Hepatocyte (in vitro differentiated cells): ENCODE measurements at places on chromosomes 1 and 21.

- no peaks in the 10 kb centered on the region for H3K4me1 ChIP-seq
- H3K27ac ChIP-seq, result no peak overlapping the region
- H3K27me3 ChIP-seq, result no peaks in the 10 kb centered on the region
- DNase-seq, result no peak
- no peaks in the 10 kb centered on the region for H3K36me3 ChIP-seq
These were observed 7.6 kb upstream of the AIM2 start for GRCh38 chr1:159084152-159084551.

DNA sequence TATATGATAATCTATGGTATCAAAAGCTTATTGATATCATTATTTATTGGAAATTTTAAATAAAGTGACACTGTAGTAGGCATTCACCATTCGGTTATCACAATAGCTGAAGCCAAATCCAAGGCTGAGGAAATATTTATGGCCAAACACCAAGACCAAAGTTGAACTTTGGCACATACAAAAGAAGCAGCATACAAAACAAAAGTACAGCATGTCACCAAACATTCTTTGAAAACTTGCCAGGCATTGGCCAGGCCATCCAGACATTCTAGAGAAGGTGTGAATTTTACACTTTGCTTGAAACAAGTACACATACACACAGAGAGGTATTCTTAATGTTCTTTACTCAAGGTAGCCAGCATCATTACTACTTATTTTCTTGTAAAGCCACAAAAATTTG, 544.4 kb upstream of the CXADR start:
- no peaks in the 10 kb centered on the region for H3K36me3 ChIP-seq
- no peak overlapping the region for H3K4me3 ChIP-seq
- H3K27me3 ChIP-seq, result no peaks in the 10 kb centered on the region
- no peak for DNase-seq

GRCh38 chr1:28807046-28807445, 4.9 kb upstream of the OPRD1 start:
- H3K27me3 ChIP-seq, result peaks cover 22% of the 10 kb centered on the region
- no peaks in the 10 kb centered on the region for H3K36me3 ChIP-seq
- no peak for DNase-seq
- no peaks in the 10 kb centered on the region for H3K4me1 ChIP-seq

DNA sequence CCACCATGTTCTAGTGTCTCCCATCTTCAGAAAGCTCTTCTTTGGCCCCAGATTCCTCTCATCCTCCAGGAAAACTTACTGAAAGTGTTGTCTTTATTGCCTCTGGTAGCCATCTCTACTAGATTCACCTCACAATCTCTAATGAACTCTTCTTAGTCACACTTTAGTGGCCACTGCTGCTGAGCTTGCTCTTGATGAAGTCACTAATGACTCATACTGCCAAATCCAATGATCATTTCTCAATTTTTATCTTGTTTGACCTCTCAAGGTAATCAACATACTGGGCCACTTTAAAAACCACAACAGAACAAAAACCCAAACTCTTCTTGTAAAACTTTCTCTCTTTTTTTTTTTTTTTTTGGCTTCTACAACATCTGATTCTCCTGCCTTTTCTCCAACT, 196.4 kb downstream of the LHX8 start:
- H3K4me1 ChIP-seq, result no peaks in the 10 kb centered on the region
- H3K4me3 ChIP-seq, result no peak overlapping the region
- no peaks in the 10 kb centered on the region for H3K27me3 ChIP-seq
- H3K27ac ChIP-seq, result no peak overlapping the region
- peak; percentile 7 for DNase-seq

DNA sequence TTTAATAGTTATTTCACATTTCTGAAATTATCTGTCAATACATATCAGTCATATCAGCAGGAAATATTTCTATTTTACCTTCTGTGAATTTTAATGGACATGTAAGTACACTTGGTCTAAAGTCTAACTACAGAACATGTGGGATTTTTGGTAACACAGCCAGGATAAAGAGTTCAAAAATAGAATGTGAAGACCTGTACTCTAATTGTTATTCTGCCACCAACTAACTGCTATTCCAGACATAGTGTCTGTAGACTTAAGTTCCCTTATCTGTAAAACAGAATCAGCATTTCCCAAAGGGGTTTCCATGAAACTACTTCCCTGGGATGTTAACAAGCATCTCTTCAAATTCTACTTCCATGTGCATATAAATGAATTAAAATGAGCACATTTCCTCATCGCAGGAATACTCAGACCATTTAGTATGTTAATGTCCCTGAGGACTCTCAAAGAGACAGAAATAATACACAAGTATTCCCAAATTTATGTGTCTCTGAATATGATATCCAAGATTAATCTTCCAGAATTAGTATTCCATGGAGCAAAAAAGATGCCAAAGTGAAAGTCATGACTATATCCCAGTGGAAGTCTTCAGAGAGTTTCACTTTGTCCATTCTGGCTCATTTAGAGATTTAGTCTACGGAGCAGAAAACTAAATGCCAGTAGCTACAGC, 325.6 kb downstream of the NEGR1 start:
- DNase-seq, result no peak
- H3K27ac ChIP-seq, result no peak overlapping the region
- no peak overlapping the region for H3K4me3 ChIP-seq
- H3K27me3 ChIP-seq, result no peaks in the 10 kb centered on the region
- no peaks in the 10 kb centered on the region for H3K4me1 ChIP-seq

- no peak overlapping the region for H3K4me3 ChIP-seq
- H3K4me1 ChIP-seq, result peaks cover 6% of the 10 kb centered on the region
- no peaks in the 10 kb centered on the region for H3K36me3 ChIP-seq
- H3K27ac ChIP-seq, result no peak overlapping the region
- no peak for DNase-seq
- no peaks in the 10 kb centered on the region for H3K27me3 ChIP-seq
These were observed 124.7 kb downstream of the PCBP3 start for GRCh38 chr21:45768011-45768739.

DNA sequence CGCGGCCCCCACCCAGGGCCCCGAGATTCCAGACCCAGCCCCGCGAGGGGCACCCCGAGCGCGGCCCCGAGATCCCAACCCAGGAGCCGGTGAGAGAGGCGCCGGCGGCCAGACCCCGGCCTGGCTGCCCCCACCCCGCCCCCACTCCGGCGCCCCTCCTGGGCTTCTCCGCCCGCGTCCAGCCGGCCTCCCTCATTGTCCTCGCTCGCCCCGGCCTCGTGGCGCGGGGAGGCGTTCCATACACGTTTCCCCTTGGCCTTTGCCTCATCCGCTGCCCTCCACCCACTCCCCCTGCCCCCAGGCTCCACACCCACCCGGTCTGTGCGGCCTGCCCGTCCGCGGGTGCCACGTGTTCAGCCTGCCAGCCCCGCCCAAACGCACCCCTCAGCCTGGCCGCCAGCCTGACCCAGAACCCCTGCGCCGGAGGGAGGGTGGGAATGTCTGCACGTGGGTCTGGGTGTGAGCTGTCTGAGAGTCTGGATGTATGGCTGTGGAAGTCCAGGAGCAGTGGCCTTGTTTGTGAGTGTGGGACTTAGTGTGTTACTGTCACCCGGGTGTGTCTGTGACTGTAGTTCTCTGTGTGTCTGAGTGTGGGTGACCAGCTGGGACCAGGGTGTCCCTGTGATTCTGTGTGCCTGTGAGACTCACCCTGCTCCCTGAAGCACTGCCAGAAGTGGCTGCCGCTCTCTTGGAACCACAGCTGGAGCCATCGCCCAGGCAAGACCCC, 681 bp downstream of the B4GALT2 start:
- H3K36me3 ChIP-seq, result no peaks in the 10 kb centered on the region
- peaks cover 35% of the 10 kb centered on the region for H3K4me1 ChIP-seq
- H3K27ac ChIP-seq, result peak overlapping the region; percentile 79
- H3K27me3 ChIP-seq, result no peaks in the 10 kb centered on the region

- peaks cover 3% of the 10 kb centered on the region for H3K4me1 ChIP-seq
- DNase-seq, result no peak
- H3K4me3 ChIP-seq, result no peak overlapping the region
- no peaks in the 10 kb centered on the region for H3K36me3 ChIP-seq
- no peak overlapping the region for H3K27ac ChIP-seq
- H3K27me3 ChIP-seq, result peaks cover 17% of the 10 kb centered on the region
These were observed 2.2 kb upstream of the KRTAP10-12 start for GRCh38 chr21:44694776-44695175.

DNA sequence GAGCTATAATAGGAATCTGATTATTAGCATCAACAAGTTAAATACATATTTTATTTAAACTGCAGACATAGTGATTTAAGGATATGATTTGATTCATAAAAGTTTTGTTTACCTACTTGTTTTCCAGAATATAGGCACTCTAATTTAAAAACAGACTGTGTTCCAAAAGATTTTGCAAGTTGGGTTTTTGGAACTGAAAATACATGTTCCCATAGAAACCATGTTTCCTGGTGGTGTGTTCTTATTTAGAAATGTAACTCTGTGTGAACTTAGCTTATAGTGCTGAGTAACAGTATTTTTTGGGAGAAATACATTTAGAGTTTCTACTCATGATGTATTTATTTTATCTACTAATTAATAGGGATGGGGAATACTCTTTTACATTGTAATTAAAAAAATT, 21.8 kb downstream of the USP25 start:
- DNase-seq, result no peak
- peaks cover 17% of the 10 kb centered on the region for H3K4me1 ChIP-seq
- no peak overlapping the region for H3K27ac ChIP-seq
- no peaks in the 10 kb centered on the region for H3K27me3 ChIP-seq
- H3K4me3 ChIP-seq, result no peak overlapping the region

- H3K4me1 ChIP-seq, result peaks cover 11% of the 10 kb centered on the region
- DNase-seq, result peak; percentile 49
- H3K27ac ChIP-seq, result no peak overlapping the region
- H3K36me3 ChIP-seq, result no peaks in the 10 kb centered on the region
- no peaks in the 10 kb centered on the region for H3K27me3 ChIP-seq
These were observed 544 bp downstream of the PPM1J start for GRCh38 chr1:112714313-112715263.

- H3K27ac ChIP-seq, result peak overlapping the region; percentile 23
- no peaks in the 10 kb centered on the region for H3K4me1 ChIP-seq
- H3K4me3 ChIP-seq, result no peak overlapping the region
- no peaks in the 10 kb centered on the region for H3K27me3 ChIP-seq
- no peak for DNase-seq
- H3K36me3 ChIP-seq, result no peaks in the 10 kb centered on the region
These were observed 856.3 kb upstream of the B3GALT2 start for GRCh38 chr1:194042736-194043135.
